ENCODE measurements at places on chromosomes 4 and X.

DNA sequence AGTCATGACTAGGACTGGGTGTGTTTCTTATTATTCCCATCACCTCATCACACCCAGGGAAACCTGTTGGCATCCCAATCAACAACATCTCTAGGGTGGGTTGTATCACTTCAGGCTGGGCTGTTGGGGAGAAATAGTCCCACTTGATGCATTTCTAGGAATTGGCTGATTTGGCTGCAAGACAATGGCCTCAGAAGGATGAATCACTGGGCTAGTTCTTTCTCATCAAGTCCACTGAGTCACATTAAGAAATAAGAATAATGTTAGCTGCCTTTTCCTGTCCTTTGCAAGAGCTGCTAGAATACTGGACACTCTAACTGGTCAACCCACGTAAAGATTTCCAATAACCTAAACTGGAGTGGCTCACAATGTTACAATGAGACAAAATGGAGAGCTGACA lies 104.2 kb downstream of the CHRDL1 start:
- no peak for DNase-seq

GRCh38 chrX:24202465-24203031 lies 53.0 kb downstream of the ZFX start:
- DNase-seq = no peak

DNA sequence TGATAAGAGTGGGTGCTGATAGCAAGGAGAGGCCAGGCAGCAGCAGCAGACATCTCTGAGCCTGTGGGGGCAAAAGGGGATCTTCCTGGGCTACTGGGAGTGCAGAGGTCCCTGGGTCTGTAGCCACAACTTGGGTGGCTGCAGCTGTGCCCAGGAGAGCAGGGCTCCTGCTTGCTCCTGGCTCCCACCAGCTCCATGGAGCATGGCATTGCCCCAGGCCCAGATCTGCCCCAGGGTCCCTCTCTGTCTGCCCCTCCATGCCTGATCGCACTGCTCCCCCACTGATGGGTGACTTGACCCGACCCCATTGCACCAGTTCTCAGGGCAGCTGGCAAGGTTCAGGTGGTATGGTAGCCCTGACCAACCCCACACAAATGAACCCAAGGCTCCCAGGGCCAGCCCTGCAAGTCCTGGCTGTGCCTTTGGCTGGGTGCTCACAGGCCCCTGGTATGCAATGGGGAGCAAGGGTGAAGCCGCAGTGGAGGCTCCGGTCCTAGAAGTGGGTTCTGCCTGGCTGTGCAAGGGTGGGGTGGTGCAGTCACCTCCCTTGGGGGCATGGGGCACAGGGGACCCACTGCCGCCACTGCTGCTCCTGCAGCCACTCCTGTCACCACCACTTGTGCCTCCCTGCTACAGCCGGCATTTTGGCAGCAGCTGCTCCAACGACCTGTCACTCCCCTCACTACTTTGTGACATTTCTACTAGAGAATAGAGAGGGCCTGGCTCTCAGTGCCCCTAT lies 184.9 kb downstream of the NPFFR2 start:
- no peak for DNase-seq

GRCh38 chr4:8690216-8691150 lies 97.9 kb downstream of the CPZ start:
- no peak for DNase-seq

DNA sequence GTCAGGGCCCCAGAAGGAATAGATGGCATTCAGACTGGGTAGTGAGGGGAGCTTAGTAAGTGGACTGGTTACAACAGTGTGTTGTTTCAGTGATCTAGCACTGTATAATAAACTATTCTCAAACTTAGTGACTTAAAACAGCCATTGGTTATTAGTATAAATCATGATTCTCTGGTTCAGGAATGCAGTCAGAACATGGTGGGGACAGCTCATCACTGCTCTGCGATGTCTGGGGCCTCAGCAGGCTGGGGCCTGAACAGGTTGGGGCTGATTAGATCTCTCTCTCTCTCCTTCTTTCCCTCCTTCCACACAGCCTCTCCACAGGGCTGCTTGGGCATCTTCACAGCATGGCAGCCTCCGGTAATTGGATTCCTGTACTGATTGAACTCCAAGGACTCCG lies 160.4 kb downstream of the GATB start:
- DNase-seq = no peak

DNA sequence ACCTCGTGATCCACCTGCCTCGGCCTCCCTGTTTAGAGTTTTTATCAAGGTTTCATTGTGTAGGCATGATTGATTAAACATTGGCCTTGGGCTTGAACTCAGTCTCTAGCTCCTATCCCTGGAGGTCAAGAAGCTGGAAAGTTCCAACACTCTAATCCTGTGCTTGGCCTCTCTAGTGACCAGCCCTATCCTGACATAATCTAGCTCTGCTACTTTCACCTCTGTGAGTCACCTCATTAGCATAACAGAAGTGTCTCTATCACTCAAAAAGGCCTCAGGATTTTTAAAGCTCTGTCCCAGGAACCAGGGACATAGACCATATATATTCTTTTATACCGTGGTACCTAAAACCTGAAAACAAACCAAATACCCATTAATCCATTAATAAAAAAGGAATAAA lies 377.5 kb downstream of the CENPC start:
- no peak for DNase-seq

GRCh38 chr4:78764498-78764961 lies 11.6 kb upstream of the BMP2K start:
- no peak for DNase-seq

GRCh38 chr4:161442921-161443320 lies 720.9 kb downstream of the FSTL5 start:
- no peak for DNase-seq

DNA sequence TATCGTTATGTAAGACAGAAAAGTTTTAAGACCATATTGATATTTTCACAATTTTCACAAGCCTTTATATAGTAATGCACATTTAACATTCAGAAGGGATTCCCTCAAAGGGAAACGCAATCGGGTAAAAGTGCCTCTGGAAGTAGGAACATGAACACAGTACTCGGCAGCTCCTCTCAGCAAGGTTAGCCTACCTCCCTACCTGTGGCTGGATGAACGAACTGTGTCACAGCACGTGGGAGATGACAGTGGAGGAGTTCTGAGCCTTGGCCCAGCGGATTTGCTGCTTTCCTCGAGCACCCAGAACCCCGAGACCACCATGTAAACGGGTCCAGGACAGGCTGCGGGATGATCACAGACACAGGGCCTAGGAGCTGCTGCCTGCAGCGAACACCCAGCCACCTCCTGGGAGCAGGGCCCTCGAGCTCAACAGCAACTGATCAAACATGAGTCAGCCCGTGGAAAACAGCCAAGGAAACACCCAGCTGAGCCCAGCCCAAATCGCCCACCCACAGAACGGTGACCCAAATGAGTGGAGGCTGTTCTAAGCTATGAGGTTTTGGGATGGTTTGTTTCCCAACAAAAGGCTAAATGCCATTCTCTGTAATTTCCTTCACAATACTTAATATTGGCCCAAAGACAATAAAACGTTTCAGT lies 30.4 kb downstream of the FAT1 start:
- DNase-seq = no peak

DNA sequence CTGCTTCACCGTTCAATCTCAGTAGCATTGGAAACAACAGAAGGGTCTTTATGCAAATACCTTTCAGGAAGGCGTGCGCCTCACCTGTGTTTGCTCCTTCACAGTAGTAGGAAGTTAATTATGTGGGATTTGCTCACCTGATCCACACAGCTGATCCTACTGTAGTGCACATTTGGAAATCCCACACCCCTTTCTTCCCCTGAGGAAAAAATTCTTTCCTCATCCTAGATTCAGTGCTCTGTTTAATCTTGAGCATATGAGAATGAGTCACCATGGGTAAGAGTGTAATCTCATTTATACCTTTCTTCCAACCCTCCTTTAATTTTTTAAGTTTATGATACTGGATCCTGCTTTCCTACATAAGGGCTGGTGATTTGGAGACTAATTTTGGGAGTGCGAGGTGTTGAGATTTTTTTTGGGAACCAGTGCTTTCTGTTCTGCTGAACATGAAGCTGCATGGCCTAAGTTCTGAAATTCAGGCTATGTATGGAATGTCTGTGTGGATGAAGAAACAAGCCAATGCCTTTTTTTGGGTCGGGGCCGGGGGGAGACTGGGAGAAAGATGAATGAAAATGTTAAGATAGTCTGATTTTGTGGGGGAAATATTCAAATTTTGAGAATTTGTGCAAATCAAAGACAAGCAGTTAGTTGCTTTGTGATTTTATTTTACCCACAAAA lies 19.0 kb downstream of the GAB1 start:
- DNase-seq = no peak

- peak; percentile 34 for DNase-seq
Observed at GRCh38 chr4:105415281-105415744, 58.5 kb downstream of the PPA2 start.

DNA sequence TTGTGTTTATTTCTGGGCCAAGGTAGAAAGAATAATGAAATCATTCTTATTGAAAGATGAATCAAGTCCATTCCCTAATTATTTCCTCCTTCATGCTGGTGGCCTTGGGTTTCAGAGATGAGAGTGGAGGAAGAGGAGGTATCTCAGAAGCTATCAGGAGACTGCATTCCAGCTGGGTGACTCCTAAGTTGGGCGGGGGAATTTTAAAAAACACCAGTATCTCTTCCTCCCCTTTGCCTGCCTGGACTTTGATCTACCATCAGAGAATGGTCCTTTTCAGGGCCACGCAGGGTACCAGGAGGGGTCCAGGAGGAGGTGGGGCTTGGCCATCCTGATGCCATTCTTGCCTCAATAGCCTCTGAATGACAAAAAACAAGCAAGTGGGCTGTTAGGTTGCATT lies 104.4 kb downstream of the ASMT start:
- DNase-seq = no peak

- DNase-seq = no peak
Observed at GRCh38 chr4:519885-520682, 21.1 kb downstream of the PIGG start.

GRCh38 chr4:76850010-76850441 lies 47.9 kb downstream of the SOWAHB start:
- no peak for DNase-seq

GRCh38 chr4:13541720-13542576 lies 2.4 kb downstream of the NKX3-2 start:
- no peak for DNase-seq

DNA sequence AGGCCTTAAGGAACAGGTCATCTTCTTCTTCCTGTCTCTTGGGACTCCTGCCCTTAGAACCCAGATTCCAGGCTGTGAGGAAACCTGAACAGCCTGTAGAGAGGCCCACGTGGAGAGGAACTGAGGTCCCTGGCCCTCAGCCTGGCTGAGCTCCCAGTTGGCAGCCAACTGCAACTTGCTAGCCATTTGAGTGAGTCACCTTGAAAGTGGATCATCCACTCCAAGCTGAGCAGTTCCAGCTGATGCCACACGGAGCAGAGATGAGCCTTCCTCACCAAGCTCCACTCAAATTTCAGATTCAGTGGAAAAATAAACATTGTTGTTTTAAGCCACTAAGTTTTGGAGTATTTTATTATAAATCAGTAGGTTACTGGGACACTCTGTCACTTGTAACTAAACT lies 392.5 kb downstream of the BCOR start:
- DNase-seq = peak; percentile 32

DNA sequence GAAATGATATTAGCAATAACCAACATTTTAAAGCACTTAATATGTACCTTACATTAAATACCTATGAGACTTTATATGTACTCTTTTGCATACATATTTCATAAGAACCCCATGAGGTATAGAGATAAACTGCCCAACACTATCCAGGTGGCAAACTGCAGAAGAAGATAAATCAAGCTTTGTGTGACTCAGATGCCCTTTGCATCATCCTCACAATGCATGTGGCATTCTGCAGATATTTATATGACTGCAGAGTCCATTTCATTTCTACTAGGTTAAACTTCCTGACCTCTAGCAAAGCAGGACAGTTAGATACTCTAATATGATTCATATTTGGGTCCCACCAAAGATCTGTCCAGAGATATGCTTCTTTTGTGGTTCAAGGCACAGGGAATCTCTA lies 85.6 kb upstream of the RASGEF1B start:
- DNase-seq = no peak

DNA sequence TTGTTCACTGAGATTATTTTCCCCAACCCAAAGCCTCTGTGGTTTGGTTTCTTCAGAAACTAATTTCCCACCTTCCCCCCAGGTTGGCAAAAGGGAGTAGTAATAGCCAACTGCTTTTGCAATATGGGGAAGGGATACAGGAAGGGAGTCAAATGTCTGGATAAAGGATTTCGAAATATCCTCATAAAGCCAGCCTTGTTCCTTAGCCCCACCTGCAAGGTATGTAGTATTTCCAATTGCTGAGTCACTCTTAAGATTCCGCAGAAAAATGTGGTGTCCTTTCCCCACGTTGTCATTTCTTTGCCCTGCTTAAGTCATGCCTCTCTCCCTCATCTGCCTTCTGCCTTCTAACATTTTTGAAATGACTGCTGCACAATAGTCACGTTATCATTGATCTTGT lies 138.8 kb upstream of the DCAF8L1 start:
- no peak for DNase-seq

- peak; percentile 23 for DNase-seq
Observed at GRCh38 chr4:140300271-140300970, 73.0 kb upstream of the SCOC start.

GRCh38 chr4:56286763-56287162 lies 100.5 kb downstream of the AASDH start:
- DNase-seq = no peak

DNA sequence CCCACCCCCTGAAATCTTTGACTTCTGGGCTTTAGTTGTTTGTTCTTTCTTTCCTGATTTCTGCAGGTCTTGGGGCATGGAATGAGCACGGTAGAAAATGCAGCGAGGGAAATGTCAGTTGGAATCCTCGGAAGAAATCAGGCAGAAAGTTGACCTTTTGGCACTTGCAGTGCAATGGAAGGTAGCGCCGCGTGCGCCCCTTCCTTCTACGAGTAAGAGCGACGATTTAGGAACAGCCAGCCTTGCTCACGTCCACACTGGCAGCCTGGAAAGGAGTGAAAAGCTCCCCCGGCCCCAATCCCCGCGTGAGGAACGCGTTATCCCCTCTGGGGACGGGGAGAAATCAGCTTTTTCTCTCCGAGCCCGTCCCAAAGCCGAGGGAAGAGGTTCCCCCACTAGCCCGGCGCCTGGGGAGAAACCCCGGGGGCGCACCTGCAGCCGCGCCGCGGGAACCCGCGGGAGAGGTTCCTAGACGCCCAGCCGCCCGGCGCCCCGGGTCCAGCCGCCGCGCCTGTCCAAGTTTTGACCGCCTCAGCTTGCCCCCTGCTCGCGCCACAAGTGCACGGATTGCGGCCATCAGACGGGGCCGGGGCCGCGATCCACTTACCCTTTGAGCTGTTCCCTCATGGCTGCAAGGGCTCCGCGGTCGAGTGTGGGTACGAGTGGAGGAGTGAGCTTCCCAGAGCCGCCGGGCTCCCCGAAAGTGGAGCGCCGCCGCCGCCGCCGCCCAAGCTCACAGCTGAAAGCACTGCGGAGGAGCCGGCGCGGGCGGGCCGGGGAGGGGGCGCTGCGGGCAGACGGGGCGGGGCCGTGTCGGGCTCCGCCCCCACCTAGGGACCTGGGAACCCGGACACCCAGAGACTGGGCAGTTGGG lies 194.6 kb upstream of the FTHL17 start:
- no peak for DNase-seq
